ENCODE measurements at places on chromosomes 1 and 21.

DNA sequence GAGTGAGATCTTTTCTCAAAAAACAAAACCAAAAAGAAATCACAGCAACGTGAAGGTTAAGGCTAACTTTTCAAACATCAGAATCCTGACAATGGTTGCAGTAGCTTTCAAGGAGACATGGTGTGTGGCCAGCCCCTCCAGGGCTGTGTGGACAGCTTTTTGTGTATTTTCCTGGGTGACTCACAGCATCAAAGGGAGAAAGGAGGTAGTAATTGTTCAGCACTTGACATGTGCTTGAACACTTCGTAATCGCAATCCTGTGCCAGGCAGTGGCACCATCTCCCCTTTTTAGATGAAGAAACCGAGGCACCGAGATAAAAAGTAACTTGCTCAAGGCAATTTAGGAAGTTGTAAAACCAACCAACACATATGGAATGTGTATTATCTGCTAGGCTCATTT lies 10.3 kb downstream of the NBL1 start:
- ATAC-seq: no peak

DNA sequence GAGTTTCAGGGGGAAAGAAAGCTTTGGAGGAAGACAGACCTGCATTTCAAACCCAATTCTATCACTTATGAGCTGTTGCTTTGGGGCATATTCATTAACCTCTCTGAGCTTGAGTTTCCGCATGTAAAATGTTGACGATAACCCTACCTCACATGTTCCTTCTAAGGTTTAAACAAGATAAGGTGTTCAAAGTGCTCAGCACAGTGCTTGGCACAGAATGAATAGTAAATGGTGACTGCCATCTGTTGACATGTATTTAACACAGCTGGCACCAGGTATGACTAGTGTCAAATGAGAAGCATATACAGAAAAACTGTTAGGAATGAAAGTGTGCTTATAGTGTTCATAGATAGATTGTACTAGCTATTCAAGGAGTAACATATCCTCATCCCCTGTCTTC lies 155.5 kb downstream of the PTGER3 start:
- no peak for ATAC-seq

GRCh38 chr1:242211254-242212022 lies 212.5 kb upstream of the MAP1LC3C start:
- ATAC-seq: no peak

- no peak for ATAC-seq
Observed at GRCh38 chr1:209341146-209341545, 242.4 kb upstream of the CAMK1G start.

DNA sequence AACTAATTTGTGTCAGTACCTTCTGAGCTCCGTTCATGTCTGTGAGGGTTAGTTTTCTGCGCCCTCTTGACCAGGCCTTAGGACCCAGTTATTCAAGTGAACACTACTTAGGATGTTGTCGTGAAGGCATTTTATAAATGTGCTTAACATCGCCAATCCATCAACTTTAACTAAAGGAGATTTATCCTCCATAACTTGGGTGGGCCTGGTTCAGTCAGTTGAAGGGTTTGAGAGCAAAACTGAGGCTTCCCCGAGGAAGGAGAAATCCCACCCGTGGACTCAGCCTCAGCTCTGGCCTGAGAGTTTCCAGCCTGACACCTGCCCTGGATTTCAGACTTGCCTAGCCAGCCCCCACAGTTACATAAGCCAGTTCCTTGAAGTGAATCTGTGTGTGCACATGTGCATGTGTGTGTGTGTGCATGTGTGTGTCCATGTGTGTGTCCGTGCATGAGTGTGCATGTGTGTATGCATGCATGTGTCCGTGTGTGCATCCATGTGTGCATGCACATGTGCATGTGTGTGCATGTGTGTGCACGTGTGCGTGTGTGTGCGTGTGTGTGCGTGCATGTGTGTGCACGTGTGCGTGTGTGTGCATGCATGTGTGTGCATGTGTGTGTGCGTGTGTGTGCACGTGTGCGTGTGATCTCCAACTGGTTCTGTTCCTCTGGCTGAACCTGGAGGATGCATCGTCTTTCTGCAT lies 62.1 kb upstream of the PDE9A start:
- ATAC-seq: no peak

GRCh38 chr21:41627428-41627827 lies 119.5 kb upstream of the TMPRSS2 start:
- ATAC-seq: no peak

- ATAC-seq: no peak
Observed at GRCh38 chr21:46544824-46545223, 60.1 kb downstream of the S100B start.

GRCh38 chr1:100921110-100921706 lies 25.3 kb downstream of the SLC30A7 start:
- no peak for ATAC-seq

Data from SK-N-SH treated with all-trans-retinoic acid at 6 μM for 48 hours (cell line).